ENCODE measurements at places on chromosomes 16 and 17. TPM values are rescaled to one million over a fixed set of nuclear protein-coding genes. Genes with fewer than 3 reads are reported as not detected.
A peak's percentile ranks its signal among the peaks of the same experiment; 100 is the strongest.

TBC1D10B gene
- total RNA-seq: 26.0 TPM

C17orf78 gene
- not detected for total RNA-seq

KCNJ2 gene
- 13.0 TPM for total RNA-seq

SLFN12L gene
- 0.22 TPM for total RNA-seq

TNFRSF12A gene
- total RNA-seq: 5.8 TPM

PRR15L gene
- total RNA-seq: 0.17 TPM

EVPLL gene
- total RNA-seq: not detected

NOS2 gene
- 1.1 TPM for total RNA-seq

NPIPA7 gene
- 3.2 TPM for total RNA-seq

GGA2 gene
- 41.9 TPM for total RNA-seq

TRAPPC2L gene
- 73.4 TPM for total RNA-seq

CPPED1 gene
- 13.3 TPM for total RNA-seq

CDRT15L2 gene
- not detected for total RNA-seq

- DNase-seq: no peak
Observed at GRCh38 chr16:66588981-66589713, 9.9 kb downstream of the CMTM2 start.

- no peak for DNase-seq
Observed at GRCh38 chr17:80668375-80669148, 123.9 kb downstream of the RPTOR start.

DNA sequence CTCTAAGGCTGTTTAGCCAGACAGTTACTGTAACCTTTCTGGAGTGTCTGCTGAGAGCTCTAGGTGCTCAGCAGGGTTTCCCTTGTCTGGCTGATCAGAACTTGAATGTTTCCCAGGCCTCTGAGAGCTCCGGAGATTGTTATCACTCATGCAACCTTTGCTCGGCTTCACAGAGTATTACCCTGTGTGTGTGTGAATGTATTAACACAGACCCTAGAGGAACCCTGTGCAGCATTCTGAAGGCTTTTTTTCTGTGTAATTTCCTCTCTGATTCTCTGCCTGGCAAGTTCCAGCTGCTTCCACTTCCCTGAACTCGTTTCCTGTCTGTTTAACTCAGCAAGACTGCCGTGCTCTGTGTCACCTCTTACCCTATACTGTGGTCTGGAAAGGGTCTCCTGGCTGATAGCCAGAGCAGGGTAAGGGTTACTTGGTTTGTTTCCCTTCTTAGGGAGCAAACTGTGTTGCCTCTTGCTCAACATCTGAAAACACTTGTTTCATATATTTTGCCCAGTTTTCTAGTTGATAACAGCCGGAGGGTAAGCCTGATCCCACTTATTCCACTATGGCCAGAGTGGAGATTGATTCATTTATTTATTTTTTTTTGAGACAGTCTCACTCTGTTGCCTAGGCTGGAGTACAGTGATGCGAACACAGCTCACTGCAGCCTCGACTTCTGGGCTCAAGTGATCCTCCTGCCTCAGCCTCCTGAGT lies 21.7 kb downstream of the PRMT7 start:
- DNase-seq: no peak

GRCh38 chr16:88069397-88070168 lies 118.3 kb downstream of the BANP start:
- no peak for DNase-seq

DNA sequence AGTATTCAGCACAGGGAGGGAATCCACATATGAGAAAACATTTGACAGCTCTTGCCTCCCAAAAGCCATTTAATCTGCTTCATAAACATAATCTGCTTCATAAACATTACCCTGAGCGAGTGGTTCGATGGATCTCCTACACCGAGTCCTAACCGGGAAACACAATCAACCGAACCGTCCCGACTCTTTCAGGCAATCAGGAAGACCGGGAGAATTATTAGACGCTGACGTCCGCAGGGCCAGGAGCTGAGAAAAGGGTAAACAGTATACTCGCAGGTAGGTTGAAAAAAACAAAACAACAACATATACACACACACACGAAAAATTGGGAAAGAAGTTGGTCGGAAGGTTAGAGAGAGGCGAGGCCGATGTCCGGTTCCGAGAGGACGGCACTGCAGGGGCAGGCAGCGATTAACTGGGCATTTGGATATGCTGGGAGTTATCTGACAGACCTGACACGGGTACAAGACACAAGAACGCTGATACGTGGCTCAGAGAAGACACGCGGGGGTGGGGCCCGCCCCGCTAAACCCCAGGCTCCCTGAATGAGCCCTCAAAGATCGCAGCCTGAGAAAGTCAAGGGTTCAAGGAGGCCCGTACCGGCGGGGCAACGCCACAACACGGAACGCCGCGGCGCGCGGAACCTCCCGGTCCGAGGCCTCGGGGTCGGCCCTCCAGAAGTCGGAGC lies 585 bp downstream of the AP1G1 start:
- peak; percentile 13 for DNase-seq

DNA sequence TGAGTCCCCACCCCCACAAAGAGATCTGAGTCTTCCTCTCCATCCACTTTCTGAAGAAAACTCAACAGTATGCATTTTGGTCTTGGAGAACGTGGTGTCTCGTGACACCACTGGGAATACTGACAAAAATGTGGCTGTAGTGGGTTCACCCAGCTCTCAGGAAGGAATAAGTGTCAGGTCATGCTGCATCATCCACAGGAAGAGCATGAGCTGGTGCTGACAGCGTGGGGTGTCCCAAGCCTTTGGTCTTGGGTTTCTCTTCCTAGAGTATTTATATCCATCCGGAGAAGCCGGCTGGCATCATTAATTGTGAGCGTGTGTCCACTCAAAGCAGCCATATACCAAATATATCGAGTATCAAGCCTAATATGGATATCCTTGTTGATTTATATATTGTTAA lies 55.9 kb downstream of the C17orf67 start:
- no peak for DNase-seq

DNA sequence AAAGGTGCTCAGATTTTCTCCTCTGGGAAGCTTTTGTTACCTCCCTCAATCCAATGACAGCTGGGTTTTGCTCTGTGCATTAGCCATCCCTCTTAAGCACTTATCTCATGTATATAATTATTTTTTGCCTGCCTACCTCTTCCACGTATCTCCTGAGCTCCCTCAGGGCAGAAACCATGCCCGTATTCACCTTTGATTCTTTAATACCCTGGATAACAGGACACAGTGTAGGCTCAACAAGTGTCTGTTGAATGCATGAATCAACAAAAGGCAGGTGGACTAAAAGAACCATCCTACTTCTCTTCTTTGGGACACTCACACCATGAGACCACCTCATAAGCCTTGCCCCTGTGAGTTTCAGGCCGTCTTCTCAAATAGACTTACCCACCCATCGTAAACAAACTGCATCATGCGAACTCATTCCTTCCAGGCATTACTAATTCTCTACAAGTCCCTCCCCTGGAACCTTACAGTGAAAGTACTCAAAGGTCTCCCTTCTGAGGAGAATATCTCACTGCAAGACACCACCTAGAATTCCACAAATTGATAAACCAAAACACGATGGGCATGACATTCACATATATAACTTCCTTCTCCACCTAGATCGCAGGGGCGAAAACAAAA lies 3.2 kb downstream of the ARHGAP17 start:
- no peak for DNase-seq

DNA sequence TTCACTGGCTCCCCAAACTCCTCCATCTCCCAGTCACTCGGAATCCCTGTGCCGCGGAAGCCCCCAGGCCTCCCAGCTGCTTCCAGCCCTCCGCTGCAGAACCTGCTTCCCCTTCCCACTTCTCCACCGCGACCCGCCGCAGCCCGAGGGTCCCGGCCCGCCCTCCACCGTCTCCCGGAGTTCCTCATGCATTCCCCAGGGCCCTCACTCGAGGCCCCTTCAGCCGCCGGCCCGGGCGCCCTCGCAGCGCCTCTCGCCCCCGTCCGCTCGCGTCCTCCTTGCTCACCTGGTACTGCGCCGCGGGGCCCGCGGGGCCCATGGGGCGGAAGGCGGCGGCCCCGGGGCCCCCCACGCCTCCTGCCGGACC lies 329 bp downstream of the SMARCD2 start:
- no peak for DNase-seq

GRCh38 chr17:21495281-21495680 lies 119.1 kb downstream of the KCNJ12 start:
- DNase-seq: no peak

DNA sequence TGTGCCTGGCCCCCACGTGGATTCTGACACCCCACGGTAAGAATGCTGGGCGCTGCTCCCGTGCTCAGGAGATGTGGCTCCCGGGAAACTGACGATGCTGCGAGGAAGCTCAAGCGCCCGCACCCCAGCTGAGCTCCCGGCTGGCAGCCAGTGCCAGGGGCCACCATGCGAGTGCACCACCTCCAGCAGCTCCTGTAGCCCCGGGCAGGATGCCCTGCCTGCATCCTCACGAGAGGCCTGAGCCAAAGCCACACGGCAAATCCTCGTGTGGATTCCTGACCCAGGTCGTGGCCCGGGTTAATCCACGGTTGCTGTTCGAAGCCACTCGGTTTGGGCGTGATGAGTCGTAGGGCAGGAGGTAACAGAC lies 11.6 kb upstream of the DPEP1 start:
- DNase-seq: no peak

DNA sequence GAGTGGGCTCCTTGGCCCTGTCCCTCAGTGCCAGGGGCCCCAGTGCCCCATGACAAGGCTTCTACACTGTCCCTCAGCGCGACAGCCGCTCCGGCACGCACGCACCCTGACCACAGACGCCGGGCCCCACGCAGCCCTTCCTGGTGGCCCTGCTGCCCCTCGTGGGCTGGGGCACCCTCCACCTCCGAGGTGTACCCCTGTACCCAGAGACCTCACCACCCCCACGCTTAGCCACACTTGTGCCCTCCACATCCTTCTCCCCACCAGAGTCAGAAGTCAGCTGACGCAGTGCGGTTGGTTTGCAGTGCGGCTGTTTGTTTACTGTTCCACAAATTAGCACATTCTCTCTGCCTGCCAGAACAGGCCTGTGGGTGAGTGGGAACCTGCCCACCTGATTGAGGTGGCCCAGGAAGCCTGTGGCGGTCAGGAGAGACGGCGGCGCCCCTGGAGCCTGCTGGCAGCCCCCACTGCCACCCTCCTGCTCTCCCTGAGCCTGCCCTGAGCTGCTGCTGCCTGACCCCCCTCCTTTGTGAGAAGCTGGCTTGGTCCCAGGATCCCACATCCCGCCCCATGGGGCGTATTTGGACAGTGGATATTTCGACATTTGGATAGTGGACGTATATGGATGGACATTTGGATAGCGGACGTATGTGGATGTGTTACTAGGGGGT lies 38.0 kb upstream of the CDH15 start:
- DNase-seq: no peak

DNA sequence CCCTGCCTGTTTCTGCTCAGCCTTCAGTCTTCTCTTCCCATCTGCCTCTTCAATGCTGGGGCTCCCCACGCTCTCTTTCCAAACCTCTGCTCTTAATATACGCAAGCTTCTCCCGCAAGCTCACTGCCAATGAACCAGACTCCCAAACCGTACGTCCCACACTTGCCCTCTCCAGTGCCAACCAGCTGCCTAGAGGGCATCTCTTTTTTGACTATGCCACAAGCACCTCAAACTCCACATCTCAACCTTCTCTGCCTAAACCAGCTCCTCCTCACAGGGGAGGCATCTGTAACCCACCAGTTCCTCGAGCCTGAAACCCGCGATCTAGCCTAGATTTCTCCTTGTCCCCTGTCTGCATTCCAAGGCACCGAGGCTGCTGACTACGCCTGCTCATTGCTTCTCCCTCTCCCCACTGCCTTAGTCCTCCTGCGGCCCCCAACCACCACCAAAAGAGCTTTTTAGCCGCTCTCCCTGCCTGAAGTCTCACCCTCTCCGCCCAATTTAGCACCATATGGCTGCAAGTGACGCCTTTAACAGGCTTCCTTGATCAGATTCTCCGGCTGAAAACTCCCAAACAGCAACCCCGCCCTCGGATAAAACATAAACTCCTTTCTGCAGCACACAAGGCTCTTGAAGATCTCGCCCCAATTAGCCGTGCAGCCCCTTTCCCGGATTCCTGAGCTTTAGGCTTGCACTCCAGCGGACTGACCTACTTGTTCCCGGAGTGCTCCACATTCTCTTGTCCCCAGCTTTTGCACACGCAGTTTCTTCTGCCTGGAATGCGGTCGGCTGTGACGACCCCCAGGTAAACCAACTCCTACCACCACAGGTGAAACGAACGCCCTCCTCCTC lies 1.5 kb downstream of the GGA2 start:
- DNase-seq: peak; percentile 77

- no peak for DNase-seq
Observed at GRCh38 chr16:30551781-30552180, 6.4 kb downstream of the ZNF764 start.
